ENCODE measurements at places on chromosomes 7 and 10. TPM values are rescaled to one million over a fixed set of nuclear protein-coding genes. Genes with fewer than 3 reads are reported as not detected.
A peak's percentile ranks its signal among the peaks of the same experiment; 100 is the strongest.

- DNase-seq: no peak
Observed at GRCh38 chr10:126068322-126068721, 172.0 kb downstream of the FANK1 start.

CALHM3 gene
- not detected for polyA plus RNA-seq

- no peak for DNase-seq
Observed at GRCh38 chr10:48670978-48671913, 13.4 kb upstream of the WDFY4 start.

ADCYAP1R1 gene
- polyA plus RNA-seq: 6.0 TPM

GRCh38 chr7:944744-945143 is 9.7 kb downstream of the ADAP1 start:
- no peak for DNase-seq

- DNase-seq: no peak
Observed at GRCh38 chr10:119769886-119770285, 44.0 kb downstream of the INPP5F start.

ANXA8L1 gene
- polyA plus RNA-seq: 2.8 TPM

GRCh38 chr7:22115689-22116088 is 170.0 kb upstream of the CDCA7L start:
- no peak for DNase-seq

DNA sequence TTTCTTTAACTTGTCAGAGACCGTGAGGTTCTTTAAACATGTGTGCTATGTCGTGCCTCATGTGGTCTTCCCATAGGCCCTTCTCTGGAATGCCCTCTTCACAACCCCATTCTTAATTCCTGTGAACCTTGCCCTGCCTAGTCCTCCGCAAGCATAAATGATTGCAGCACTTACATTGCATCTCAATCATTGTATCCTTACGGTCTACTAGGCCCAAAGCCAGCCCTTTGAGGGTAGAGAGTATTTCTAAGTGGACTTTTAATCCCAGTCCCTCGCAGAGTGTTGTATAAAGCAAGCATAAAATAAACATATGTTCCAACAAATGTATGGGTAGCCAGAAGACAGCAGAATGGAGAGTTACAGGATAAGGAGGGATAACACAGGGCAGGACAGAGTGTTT is 92.1 kb upstream of the FAM133B start:
- DNase-seq: no peak

DNA sequence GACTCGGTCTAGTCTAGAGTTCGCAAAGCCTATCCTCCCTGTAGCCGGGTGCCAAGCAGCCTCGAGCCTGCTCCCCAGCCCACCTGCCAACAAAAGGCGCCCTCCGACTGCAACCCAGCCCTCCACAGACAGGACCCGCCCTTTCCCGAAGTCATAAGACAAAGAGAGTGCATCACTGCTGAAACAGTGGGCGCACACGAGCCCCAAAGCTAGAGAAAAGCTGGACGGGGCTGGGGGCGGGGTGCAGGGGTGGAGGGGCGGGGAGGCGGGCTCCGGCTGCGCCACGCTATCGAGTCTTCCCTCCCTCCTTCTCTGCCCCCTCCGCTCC is 622 bp upstream of the COL1A2 start:
- peak; percentile 84 for DNase-seq

DNA sequence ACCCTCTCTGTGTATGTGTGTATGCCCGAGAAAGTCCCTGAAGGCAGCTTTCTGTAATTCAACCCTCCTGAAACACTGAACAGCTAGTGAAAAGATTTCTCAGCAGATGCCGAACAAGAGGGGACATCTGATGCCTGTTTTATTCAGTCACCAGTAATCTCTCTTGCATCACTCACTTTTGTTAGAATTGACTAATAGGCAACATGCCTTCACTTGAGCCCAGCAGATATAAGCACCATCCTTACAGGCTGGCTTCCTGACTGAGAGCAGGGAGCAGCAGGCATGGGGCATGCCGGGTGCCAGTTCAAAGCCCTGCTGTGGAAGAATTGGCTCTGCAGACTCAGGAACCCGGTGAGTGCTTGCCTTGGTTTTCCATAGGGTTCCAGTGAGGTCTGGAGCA is at the start of gene ABCA13:
Gene ABCA13, plus strand, starts transcription at position 257 of the 400 bp plus-strand sequence. Its CDS starts 26 bp downstream, at position 283.
- DNase-seq: no peak

NODAL gene
- not detected for polyA plus RNA-seq

DNA sequence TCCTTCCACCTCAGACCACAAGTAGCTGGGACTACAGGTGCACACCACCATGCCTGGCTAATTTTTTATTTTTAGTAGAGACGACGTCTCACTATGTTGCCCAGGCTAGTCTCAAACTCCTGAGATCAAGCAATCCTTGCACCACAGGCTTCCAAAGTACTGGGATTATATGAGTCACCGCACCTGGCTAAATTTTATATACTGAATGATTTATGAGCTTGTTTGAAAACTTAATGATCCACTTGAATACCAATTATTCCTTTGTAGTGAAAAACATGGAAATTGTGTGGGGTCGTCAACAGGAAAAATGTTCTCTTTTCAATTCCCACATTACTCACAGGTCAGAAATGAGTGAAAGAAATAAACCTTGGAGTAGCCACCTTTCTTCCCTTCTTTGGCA is 31.3 kb downstream of the RAPGEF5 start:
- DNase-seq: no peak

- no peak for DNase-seq
Observed at GRCh38 chr10:73653701-73654100, 2.1 kb downstream of the SYNPO2L start.

- DNase-seq: no peak
Observed at GRCh38 chr10:17062009-17062408, 67.6 kb downstream of the CUBN start.

- DNase-seq: no peak
Observed at GRCh38 chr10:92342796-92343195, 51.8 kb downstream of the MARCHF5 start.

- DNase-seq: no peak
Observed at GRCh38 chr7:124375391-124375790, 342.5 kb upstream of the TMEM229A start.

DNA sequence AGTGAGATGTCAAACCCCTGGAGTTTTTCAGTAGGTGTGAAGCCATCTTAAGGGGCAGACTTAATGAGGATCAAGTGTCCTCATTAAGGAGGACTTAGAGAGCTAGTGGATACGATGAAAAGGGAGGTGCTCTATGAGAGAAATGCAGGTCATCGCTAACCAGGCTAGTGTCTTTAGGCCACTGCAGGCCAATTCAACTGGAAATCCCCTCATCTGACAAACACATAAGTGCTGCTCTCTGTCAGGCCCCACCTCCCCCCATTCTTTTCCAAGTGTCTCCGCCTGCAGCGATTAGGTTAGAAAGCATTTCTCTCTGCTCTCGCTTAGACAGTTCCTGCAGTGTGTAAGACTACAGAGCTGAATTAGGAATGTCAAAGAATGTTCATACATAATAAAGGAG is 33.7 kb downstream of the RBM28 start:
- no peak for DNase-seq

HTRA1 gene
- polyA plus RNA-seq: 156 TPM

DNA sequence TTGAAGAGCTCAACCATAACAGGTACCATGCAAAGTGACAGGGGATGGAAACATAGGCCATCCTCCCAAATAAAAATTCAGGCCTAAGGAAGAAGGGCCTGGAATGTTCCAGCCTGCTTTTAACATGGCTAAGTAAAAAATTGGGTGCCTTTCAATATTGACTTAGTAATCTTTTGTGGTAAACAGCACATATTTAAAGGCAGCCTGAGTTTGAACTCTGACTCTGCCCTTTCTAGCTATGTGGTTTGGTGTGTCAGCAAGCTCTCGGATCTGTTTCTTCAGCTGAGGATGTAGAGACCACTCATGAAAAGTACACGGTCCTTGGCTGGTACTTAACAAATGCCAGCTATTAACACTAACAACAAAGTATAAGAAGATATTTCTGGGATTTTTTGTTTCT is 191.8 kb upstream of the CDCA7L start:
- no peak for DNase-seq

DNA sequence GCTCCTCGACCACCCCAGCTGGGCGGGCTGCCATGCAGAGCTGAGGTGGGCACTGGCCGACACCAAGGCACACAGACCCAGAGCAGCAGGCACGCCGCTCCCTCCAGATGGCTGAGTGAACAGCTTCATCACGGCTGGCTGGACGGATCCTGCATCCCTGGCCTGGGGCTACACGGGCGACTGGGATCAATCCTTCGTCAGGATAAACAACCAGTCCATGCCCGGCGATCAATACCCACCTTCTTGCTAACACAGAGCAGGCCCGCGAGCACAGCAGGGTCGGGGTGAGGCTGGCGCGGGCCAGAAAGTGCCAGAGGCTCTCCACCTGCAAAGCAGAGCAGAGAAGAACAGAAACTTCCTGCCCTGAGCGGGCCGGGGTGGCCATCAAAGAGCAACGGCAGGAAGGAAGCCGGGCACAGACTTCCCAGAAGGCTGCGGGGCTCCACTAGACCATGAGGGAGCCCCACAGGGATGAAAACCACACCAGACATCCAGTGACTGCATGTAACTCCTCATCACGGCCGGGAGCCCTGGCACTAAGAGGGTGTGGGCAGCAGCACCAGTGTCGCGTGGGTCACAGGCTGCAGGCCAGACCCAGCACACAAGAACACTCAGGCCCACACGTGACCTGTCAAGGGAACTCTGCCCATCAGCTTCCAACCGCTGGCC is 166.4 kb downstream of the MAD1L1 start:
- no peak for DNase-seq

LRRC4 gene
- polyA plus RNA-seq: 3.2 TPM

ZNF804B gene
- polyA plus RNA-seq: not detected

DNA sequence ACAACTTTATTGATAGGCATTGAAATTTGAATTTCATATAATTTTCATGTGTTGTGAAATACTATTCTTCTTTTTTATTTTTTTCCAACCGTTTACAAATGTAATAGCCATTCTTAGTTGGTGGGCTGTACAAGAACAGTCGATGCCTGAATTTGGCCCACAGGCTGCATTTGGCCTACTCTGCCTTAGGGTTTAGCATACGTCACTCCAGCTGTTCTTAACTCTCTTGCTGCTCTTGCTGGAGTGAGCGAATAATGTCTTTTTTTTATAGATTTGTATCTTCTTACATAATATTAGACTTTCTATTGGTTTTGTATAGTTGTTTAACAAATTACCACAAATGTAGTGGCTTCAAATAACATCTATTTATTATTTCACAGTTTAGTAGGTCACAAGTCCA is 163.4 kb upstream of the MKI67 start:
- no peak for DNase-seq

- no peak for DNase-seq
Observed at GRCh38 chr7:11300241-11300640, 326.6 kb downstream of the PHF14 start.

- no peak for DNase-seq
Observed at GRCh38 chr7:118870187-118870586, 645.7 kb downstream of the ANKRD7 start.

PVRIG gene
- polyA plus RNA-seq: 1.3 TPM

ASB15 gene
- 4.0 TPM for polyA plus RNA-seq

UTF1 gene
- polyA plus RNA-seq: not detected

GRCh38 chr7:28850699-28851098 is 107.4 kb downstream of the TRIL start:
- DNase-seq: no peak

- no peak for DNase-seq
Observed at GRCh38 chr10:133100186-133100585, 12.5 kb downstream of the ADGRA1 start.

TFR2 gene
- polyA plus RNA-seq: 0.61 TPM

ANKRD61 gene
- polyA plus RNA-seq: 0.35 TPM
